ENCODE measurements at places on chromosomes 12 and 14.

GRCh38 chr14:101069228-101069549, 165.7 kb upstream of the RTL1 start:
- peaks cover 6% of the 10 kb centered on the region for H3K4me1 ChIP-seq
- DNase-seq, result peak; percentile 28

DNA sequence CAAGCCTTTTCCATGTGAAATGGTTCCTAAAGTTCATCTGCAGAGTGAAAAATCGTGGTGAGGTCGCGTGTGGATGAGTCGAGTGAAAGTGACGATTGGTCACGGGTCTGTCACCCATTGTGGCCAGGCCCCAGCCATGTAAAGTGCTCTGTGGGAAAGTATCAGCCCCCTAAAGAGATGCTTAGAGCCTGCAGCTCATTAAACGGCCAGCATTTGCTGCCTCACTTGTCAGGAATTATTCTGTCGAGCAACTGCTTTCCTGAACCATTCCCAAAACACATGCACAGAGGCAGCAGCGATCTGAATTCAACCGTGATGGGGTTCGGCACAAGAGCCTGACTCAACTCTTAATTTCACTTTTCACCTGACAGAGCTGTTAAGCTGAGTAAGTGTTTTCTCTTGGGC, 16.0 kb downstream of the DBX2 start:
- H3K4me3 ChIP-seq, result no peak overlapping the region
- no peaks in the 10 kb centered on the region for H3K27me3 ChIP-seq
- peak; percentile 63 for DNase-seq
- no peak overlapping the region for H3K27ac ChIP-seq
- H3K36me3 ChIP-seq, result no peaks in the 10 kb centered on the region

- no peak overlapping the region for H3K4me3 ChIP-seq
- no peak overlapping the region for H3K27ac ChIP-seq
- peaks cover 8% of the 10 kb centered on the region for H3K4me1 ChIP-seq
- no peaks in the 10 kb centered on the region for H3K27me3 ChIP-seq
- DNase-seq, result no peak
These were observed 45.3 kb downstream of the IQSEC3 start for GRCh38 chr12:111699-112493.

- DNase-seq, result no peak
- no peak overlapping the region for H3K27ac ChIP-seq
- no peaks in the 10 kb centered on the region for H3K4me1 ChIP-seq
- H3K4me3 ChIP-seq, result no peak overlapping the region
- H3K36me3 ChIP-seq, result peaks cover 35% of the 10 kb centered on the region
These were observed 88.7 kb downstream of the PPP2R5E start for GRCh38 chr14:63454436-63454835.

GRCh38 chr12:119306593-119306992, 27.9 kb upstream of the CCDC60 start:
- H3K27me3 ChIP-seq, result peaks cover 12% of the 10 kb centered on the region
- no peak overlapping the region for H3K4me3 ChIP-seq
- H3K4me1 ChIP-seq, result peaks cover 4% of the 10 kb centered on the region
- no peak for DNase-seq
- no peaks in the 10 kb centered on the region for H3K36me3 ChIP-seq
- no peak overlapping the region for H3K27ac ChIP-seq

DNA sequence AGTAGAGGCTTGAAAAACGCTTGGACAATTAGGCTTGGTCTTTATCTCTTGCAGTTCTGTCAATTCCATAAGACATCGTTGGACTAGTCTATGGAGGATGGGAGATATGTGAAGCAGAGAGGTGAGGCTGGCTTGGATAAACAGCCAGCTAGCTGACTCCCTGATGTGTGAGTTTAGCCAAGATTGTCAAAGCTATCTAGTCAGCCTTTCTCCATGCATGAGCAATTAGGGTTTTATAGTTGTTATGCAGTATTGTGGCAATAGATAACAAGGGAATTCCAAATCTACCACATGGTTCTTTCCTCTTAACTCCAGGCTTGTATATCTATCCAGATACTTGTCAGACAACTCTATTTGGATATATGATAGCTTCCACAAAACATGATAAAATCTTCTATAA, 153.6 kb upstream of the NRXN3 start:
- no peaks in the 10 kb centered on the region for H3K4me1 ChIP-seq
- no peaks in the 10 kb centered on the region for H3K36me3 ChIP-seq
- H3K4me3 ChIP-seq, result no peak overlapping the region
- DNase-seq, result no peak

GRCh38 chr12:9797722-9798619, 29.3 kb upstream of the KLRF1 start:
- H3K4me3 ChIP-seq, result no peak overlapping the region
- H3K27ac ChIP-seq, result no peak overlapping the region
- H3K4me1 ChIP-seq, result no peaks in the 10 kb centered on the region
- DNase-seq, result peak; percentile 90
- H3K27me3 ChIP-seq, result no peaks in the 10 kb centered on the region

- no peak for DNase-seq
- H3K4me1 ChIP-seq, result peaks cover 6% of the 10 kb centered on the region
- no peak overlapping the region for H3K4me3 ChIP-seq
- no peaks in the 10 kb centered on the region for H3K36me3 ChIP-seq
- H3K27ac ChIP-seq, result no peak overlapping the region
These were observed 93.9 kb downstream of the FAR2 start for GRCh38 chr12:29242921-29243431.

DNA sequence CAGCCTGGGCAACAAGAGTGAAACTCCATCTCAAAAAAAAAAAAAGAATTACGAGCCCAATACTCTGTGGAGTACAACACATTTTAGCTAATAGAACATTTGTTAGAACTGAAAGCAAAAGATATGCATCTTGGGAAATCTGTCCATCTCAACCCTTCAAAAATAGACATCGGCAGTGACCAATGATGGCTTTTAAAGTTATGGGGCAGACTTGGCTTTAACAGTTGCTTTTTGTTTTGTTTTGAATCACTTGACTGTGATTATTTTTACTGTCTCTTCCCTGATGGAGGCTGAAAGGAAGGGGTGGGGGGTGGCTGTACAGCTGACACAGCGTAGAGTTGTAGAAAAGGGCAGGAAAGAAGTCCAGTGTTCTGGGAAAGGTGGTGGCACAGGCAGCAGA, 2.2 kb downstream of the FKBP11 start:
- H3K4me1 ChIP-seq, result no peaks in the 10 kb centered on the region
- no peak overlapping the region for H3K4me3 ChIP-seq
- no peaks in the 10 kb centered on the region for H3K27me3 ChIP-seq

DNA sequence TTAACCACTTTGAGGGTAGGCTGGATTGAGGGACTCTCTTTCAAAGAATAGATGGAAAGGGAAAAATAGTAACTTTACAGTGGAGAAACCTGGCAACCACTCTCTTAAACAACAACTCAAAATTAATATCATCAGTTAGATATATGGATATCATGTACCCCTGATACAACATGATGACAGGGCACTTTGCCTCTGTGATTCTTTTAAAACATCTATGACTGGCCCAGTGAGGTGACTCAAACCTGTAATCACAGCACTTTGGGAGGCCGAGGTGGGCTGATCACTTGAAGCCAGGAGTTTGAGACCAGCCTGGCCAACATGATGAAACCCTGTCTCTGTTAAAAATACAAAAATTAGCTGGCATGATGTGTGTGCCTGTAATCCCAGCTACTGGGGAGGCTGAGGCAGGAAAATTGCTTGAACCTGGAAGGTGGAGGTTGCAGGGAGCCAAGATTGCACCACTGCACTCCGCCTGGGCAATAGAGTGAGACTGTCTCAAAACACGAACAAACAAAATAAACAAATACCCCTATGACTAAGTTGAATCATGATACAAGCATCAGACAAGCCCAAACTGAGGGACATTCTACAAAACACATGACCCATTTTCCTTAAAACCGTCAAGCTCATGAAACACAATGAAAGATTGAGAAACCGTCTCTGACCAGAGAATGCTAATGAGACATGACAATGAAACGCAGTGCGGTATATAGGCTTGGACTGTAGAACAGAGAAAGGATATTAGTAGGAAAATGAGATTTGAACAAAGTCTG, 26.4 kb upstream of the SLC7A8 start:
- H3K4me3 ChIP-seq, result no peak overlapping the region
- H3K4me1 ChIP-seq, result no peaks in the 10 kb centered on the region
- no peaks in the 10 kb centered on the region for H3K27me3 ChIP-seq
- H3K36me3 ChIP-seq, result no peaks in the 10 kb centered on the region
- no peak overlapping the region for H3K27ac ChIP-seq

- H3K36me3 ChIP-seq, result peaks cover 31% of the 10 kb centered on the region
- H3K4me3 ChIP-seq, result no peak overlapping the region
These were observed 25.9 kb downstream of the CGRRF1 start for GRCh38 chr14:54535646-54536045.

DNA sequence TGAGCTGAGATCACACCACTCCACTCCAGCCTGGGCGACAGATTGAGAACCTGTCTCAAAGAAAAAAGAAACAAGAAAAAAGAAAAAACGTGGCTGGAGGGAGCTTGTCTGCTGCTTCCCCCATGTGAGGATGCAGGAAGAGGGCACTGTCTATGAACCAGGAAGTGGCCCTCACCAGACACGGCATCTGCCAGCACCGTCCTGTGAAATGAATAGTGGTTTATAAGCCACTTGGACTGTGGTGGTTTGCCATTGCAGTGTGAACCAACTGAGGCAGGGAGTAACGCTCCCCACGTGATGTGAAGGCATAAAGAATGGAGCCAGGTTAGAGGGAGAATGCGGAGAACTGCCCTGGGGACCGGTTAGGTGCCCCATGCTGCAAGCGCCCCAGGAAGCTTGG, 4.5 kb upstream of the BRF1 start:
- DNase-seq, result no peak
- H3K4me3 ChIP-seq, result no peak overlapping the region
- no peak overlapping the region for H3K27ac ChIP-seq
- no peaks in the 10 kb centered on the region for H3K36me3 ChIP-seq
- no peaks in the 10 kb centered on the region for H3K4me1 ChIP-seq
- no peaks in the 10 kb centered on the region for H3K27me3 ChIP-seq

DNA sequence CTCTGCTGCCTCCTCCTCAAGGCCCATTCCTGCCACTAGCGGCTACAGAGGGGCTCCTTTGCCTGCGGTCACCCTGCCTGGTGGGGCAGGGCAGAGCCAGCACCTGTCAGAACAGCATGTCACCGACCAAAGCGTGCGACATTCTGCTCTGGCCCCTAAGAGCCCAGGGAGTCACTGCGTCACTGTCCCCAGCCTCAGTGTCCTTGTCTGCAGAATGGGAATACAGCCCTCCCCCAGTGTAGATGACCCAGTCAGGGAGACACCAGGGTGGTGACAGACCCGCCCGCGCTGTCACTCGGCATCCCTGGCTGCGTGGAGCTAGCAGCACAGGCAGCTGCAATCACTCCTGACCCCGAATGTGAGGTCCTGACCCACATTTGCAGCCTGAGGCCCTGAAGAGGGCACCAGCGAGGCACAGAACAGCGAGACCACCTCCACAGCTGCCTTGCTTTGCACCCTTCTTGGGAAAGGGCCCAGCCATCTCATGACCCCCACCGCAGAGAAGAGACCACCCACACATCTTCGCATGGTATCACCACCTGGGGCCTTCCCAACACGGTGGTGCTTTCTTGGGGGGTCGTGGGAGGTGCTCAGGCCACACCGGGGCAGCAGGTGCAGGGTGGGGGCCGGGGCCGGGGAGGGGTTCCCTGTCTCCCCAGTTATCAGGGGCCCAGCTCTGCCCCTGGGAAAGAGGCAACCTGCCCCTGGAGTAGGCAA, 2.5 kb downstream of the AHNAK2 start:
- DNase-seq, result peak; percentile 81
- H3K36me3 ChIP-seq, result no peaks in the 10 kb centered on the region
- H3K4me1 ChIP-seq, result no peaks in the 10 kb centered on the region
- H3K27me3 ChIP-seq, result peaks cover 36% of the 10 kb centered on the region
- H3K27ac ChIP-seq, result no peak overlapping the region
- no peak overlapping the region for H3K4me3 ChIP-seq

- no peak for DNase-seq
- no peak overlapping the region for H3K4me3 ChIP-seq
- H3K27ac ChIP-seq, result no peak overlapping the region
- H3K27me3 ChIP-seq, result no peaks in the 10 kb centered on the region
- H3K4me1 ChIP-seq, result peaks cover 9% of the 10 kb centered on the region
These were observed 4.2 kb downstream of the GSG1 start for GRCh38 chr12:13099066-13099843.

DNA sequence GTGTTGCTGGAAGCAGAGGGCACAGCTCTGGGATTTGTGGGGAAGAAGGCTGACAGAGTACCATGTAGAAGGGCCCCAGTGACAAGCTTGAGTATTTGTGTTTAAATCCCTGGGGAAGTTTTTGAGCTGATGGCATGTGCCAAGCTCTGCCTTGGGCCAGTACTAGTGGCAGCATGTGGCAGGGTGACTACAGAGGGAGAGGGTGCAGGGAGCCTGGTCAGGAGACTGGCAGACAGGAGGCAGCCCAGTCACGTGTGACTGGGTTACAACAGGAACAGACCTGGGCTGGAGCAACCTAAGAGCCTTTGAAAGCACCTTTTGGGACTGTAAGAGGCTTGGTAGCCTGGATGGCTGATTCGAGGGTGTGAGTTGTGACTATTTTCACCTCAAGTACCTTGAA, 112.1 kb downstream of the TSPAN9 start:
- DNase-seq, result no peak
- no peaks in the 10 kb centered on the region for H3K4me1 ChIP-seq
- no peaks in the 10 kb centered on the region for H3K36me3 ChIP-seq
- H3K27ac ChIP-seq, result no peak overlapping the region

- peak; percentile 89 for DNase-seq
- peak overlapping the region; percentile 67 for H3K27ac ChIP-seq
- peaks cover 7% of the 10 kb centered on the region for H3K4me1 ChIP-seq
- no peaks in the 10 kb centered on the region for H3K36me3 ChIP-seq
- no peaks in the 10 kb centered on the region for H3K27me3 ChIP-seq
- no peak overlapping the region for H3K4me3 ChIP-seq
These were observed 149.0 kb upstream of the PRMT8 start for GRCh38 chr12:3342051-3342450.

DNA sequence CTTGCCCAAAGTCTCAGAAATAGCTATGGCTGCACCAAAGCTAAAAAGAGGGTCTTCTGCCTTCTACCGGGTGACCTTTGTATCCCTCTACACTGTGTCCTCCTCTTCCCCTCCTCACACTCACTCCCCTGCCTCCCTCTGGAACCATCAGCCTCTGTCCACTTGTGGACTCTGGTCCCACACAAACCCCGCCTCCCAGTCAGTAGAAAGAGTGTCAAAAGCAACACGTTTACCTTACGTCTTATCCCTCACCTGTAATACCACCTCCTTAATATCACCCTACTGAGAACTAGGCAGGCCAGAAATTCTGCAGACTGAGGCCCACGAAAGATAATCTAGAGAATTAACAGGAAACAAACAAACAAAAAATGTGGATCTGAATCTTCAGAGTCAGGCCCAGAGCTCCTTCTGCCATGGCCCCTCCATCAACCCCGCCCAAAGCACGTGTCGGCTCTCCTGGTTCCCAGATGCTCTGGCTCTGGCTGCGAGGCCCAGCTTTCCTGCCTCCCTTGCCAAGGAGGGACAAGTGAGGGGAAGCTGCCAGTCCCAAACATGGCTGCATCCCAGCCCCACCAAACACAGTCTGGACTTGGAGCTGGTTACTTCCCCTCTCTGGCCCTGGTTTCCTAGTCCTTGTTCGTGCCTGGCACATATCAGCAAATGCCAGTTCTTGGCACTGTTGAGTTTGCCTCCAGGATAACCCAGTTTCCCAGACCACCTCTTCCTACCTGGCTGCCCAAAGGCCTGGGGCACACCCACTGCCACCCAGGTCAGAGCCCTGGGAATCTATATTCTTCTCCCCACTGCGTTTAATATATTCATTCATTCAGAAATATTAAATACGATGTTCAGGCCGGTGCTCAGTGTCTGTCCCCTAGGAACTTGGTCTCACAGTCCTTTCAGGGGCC, 2.7 kb downstream of the ACTN1 start:
- H3K4me1 ChIP-seq, result peaks cover 9% of the 10 kb centered on the region
- H3K4me3 ChIP-seq, result peak overlapping the region; percentile 77
- no peak overlapping the region for H3K27ac ChIP-seq
- peaks cover 54% of the 10 kb centered on the region for H3K36me3 ChIP-seq
- peak; percentile 55 for DNase-seq

Measured in endodermal cell (in vitro differentiated cells).